ENCODE measurements at places on chromosomes 16 and 17.

GRCh38 chr17:50689251-50689650 lies 18.5 kb downstream of the ANKRD40 start:
- peak; percentile 75 for DNase-seq

DNA sequence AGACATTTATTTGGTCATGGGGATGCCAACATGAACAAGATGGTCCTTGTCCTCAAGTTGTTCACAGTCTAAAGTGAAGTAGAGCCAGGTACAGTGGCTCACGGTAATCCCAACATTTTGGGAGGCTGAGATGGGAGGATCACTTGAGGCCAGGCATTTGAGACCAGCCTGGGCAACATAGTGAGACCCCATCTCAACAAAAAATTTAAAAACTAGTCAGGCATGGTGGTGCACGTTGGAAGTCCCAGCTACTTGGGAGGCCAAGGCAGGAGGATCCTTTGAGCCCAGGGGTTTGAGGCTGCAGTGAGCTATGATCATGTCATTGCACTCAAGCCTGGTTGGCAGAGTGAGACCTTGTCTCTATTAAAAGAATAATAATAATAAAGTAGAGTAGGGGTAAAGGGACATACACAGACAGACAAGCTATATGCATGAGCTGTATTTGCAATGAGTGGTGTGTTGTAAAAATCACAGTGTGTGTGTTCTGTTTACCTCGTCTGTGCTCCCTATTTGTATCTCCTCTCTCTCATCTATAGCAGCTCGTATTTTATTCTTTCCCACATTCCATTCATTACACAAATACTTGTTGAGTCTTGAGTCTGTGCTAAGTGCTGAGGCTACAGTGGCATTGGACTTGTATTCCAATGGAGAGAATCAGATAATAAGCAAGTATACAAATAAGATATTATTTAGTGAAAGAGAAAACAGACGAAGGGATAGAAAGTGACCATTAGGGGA lies 73.9 kb upstream of the DHX40 start:
- DNase-seq: no peak

DNA sequence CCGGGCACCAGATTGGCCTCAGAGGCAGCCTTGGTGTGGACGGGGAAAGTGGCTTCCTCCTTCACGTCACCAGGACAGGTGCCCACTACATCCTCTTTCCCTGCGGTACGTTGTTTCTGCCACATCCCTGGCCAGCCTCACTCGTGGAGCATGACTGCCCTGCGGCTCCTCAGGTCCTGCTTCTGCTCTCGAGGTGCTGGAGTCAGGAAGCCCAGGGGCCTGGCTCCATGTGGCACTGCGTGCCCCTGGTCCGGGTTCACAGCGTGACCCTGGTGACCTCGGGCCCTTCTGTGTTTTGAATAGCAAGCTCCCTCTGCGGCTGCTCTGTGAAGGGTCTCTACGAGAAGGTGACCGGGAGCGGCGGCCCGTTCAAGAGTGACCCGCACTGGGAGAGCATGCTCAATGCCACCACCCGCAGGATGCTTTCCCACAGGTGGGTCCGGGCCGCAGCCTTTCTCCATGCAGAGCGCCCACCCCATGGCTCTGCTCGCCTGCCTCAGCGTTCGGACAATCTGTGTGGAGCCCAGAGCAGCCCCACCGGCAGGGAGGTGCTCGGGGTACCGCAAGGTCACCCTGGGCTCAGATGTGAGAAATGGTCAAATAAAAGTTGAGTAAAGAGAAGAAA lies 13.5 kb downstream of the RGS11 start:
- DNase-seq: no peak

DNA sequence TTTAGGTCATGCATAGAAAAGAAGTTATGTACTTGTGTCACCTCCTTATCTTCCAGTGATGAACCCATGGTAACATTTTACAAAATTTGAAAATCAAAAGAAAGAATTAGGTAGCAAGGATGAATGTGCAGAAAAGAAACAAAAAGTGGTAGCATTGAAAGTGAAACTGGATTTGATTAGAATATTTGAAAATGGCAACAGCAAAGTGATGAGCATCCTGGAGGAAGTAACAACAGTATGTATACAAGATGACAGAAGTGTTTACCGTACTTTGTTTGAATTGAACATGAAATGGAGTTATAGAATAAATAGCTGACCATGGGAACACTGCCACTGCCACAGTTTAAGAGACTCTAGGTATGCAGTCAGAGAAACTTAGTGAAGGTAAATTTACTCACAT lies 1313.1 kb downstream of the CDH11 start:
- no peak for DNase-seq

- DNase-seq: peak; percentile 53
Observed at GRCh38 chr16:12228602-12229499, 252.3 kb downstream of the SNX29 start.

- DNase-seq: no peak
Observed at GRCh38 chr17:72580321-72581127, 459.7 kb downstream of the SOX9 start.

- no peak for DNase-seq
Observed at GRCh38 chr17:49547566-49547965, 28.1 kb upstream of the NXPH3 start.

GRCh38 chr16:80836846-80837245 lies 32.4 kb upstream of the CDYL2 start:
- DNase-seq: no peak

GRCh38 chr16:31400191-31400590 lies 7.1 kb downstream of the ITGAD start:
- no peak for DNase-seq

DNA sequence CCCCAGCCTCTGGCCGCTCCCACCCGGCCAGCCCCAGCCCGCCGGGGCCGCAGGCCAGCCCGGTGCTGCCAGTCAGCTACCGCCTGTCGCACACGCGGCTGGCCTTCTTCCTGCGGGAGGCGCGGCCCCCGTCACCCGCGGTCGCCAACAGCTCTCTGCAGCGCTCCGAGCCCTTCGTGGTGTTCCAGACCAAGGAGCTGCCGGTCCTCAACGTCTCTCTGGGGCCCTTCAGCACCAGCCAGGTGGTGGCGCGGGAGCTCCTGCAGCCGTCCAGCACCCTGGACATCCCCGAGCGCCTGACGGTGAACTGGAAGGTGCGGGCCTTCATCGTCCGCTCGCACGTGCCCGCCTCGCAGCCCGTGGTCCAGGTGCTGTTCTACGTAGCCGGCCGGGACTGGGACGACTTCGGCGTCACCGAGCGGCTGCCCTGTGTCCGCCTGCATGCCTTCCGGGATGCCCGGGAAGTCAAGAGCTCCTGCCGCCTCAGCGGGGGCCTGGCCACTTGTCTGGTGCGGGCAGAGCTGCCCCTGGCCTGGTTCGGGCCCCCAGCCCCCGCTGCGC lies 46.8 kb downstream of the TMEM132E start:
- DNase-seq: no peak

- DNase-seq: no peak
Observed at GRCh38 chr16:49491771-49492761, 118.5 kb downstream of the C16orf78 start.

All from A172 (cell line).